Stimulated activated CD8-positive, alpha-beta memory T cell treated with anti-CD3 and anti-CD28 coated beads, Interleukin-7, amount 100 ng/mL, for 1 hour (primary cell): ENCODE measurements at places on chromosomes 5 and 9.
A peak's percentile ranks its signal among the peaks of the same experiment; 100 is the strongest.

DNA sequence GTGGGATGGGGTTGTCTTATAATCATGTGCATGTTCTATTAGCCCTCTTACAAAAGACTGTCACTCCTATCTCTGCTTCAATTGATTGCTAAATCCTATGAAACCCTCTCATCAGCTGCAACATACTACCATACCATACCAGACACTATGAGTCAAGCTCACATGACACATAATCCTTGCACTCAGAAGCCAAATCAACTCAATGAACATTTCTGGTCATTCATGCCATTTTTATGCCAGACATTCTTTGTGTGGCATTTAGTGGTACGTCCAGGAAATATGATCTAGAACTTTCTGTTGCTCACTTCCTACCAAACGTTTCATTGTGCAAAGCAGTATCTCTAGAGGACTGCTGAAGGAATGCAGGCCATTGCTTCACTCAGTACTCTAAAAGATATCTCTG is 159.2 kb upstream of the GNA14 start:
- no peak for DNase-seq

GRCh38 chr9:88777498-88778312 is 213.6 kb upstream of the S1PR3 start:
- no peak for DNase-seq

DNA sequence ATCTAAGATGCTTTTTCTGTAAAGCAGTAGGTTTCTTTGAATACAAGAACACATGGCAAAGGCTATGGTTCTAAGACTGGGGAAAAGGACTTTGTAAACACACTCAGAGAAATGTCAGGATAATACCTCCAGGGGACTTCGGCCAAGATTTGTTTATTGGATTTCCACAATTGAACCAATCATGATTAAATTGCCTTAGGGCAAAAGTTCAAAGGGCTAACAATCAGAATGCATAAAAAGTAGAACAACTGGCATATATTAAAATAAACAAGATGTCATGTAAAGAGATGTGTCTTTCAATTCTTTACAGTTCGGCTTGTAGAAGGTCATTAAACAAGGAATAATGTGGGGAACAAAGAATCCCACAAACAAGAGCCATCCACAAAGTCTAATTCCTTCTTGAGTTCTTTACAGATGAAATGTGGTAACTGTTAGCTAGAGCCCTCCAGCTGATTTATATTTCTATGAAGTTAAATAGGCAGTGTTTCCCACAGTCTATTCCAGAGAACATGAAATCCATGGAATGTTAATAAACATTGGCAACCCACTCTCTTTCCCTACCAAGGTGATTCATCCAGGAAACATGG is 565.5 kb downstream of the ZNF608 start:
- DNase-seq = no peak

- no peak for DNase-seq
Measured at GRCh38 chr5:17343675-17344074, 126.2 kb downstream of the BASP1 start.

DNA sequence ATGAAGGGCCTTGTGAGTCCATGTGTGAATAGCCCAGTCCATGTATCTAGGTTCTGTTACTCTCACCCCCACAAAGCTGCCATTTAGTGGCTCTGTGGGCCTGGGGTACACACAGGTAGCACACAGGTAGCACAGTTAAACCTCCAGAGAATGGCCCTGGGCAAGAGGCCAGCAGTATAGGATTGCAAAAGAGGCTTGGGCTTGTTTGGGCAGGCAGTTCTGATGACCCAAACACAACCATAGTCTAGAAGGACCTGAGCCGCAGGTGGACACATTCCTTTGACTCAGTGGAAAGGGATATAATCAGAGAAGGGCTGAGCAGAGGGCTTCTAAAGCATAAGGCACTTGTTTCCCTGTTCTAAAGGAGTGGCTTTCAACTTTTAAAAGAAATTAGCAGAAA is 326.8 kb upstream of the SGCD start:
- no peak for DNase-seq

DNA sequence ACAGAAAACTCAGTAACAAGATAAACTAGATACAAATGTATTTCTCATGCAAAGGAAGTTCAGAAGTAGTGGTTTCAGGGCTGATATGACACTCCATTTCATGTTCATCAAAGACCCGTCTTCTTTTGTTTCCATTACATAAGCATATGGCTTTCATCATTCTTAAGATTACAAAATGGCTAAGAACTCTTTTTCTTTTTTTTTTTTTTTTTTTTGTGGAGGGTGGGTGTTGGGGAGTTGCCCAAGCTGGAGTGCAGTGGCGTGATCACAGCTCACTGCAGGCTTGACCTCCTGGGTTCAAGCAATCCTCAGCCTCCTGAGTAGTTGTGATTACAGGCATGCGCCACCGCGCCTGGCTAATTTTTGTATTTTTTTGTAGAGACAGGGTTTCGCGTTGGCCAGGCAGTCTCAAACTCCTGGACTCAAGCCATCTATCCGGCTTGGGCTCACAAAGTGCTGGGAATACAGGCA is 22.0 kb upstream of the PTBP3 start:
- DNase-seq = no peak

DNA sequence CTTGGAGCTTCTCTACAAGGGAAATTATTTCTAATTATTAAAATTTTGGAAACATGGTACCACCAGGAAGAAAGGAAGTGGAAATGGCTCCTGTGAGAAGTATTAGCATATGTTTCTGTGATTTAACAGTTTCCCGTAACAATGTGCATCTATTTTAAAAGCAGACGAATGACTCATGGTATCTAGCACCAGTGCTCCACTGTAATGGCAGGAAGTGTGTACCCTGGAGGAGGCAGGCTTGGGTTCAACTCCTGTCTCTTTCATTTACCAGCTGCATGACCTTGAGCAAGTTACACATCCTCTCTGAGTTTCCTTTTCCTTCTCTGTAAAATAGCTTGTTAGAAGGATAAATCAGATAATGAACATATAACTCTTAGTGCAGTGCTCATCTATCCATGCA is 41.0 kb upstream of the ANGPTL2 start:
- DNase-seq = no peak

GRCh38 chr9:105911104-105911911 is 217.0 kb downstream of the TMEM38B start:
- DNase-seq = no peak

- DNase-seq = no peak
Measured at GRCh38 chr9:2173170-2173569, 158.0 kb downstream of the SMARCA2 start.

DNA sequence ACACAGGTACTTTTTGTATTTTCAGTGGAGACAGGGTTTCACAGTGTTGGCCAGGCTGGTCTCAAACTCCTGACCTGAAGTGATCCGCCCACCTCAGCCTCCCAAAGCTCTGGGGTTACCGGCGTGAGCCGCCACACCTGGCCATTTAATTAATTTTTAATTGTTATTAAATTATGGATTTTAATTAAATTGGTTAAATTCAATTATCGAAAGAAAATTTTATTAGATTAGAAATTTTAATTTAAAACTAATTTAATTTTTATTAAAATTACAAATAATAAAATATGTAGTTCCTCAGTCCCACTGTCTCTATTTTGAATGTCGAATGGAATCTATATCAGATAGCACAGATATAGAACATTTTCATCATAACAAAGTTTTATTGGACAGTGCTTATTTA is 416.5 kb downstream of the GABRG2 start:
- DNase-seq = no peak

DNA sequence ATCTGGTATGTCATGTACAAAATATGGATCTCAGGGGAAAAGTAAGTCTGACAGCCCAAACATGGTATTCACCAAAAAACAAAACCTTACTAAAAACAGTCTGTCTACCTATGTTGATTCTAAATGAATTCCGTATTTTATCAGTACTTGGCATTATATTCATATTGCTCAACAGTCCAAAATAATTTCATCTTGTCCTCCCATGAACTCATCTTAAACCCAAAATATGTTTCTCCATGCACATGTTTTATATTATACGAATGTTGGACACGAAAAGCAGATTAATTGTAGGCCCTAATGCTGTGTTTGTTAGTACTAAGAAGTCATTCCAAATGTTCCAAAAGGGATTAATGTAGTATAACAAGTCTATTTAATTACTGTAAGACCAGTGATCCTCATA is 20.1 kb downstream of the NFIB start:
- DNase-seq = no peak

DNA sequence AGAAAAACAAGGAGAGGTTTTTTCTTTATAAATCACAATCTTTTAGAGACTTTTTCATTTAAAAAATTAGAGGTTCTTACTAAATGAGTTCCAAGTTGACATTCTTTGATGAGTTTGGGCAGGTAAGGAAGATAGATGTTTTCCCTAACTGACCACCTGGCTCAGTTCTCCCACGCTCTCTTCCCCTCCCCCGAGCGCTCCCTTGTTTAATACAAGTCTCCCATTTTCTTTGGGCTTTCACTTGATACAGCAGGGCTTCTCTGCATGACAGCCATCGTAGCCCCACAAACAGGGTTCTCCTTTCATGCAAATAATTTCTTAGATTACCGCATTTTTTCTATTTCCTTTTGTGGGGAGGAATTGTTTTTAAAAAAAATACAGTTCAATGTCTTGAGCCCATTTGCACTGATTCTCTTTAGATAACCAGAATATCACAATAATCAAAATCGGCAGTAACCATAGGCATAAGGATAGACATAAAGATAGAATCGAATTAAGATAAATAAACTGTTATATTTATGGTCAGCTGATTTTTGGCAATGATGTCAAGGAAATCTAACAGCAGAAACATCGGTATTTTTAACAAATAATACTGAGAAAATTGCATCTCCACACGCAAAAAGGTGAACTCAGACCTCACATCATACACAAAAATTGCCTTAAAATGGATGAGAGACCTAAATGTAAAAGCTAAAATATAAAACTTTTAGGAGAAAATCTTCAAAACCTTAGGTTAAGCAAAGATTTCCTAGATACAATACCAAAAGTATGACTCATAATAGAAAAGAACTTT is 325.4 kb downstream of the PIK3R1 start:
- no peak for DNase-seq

DNA sequence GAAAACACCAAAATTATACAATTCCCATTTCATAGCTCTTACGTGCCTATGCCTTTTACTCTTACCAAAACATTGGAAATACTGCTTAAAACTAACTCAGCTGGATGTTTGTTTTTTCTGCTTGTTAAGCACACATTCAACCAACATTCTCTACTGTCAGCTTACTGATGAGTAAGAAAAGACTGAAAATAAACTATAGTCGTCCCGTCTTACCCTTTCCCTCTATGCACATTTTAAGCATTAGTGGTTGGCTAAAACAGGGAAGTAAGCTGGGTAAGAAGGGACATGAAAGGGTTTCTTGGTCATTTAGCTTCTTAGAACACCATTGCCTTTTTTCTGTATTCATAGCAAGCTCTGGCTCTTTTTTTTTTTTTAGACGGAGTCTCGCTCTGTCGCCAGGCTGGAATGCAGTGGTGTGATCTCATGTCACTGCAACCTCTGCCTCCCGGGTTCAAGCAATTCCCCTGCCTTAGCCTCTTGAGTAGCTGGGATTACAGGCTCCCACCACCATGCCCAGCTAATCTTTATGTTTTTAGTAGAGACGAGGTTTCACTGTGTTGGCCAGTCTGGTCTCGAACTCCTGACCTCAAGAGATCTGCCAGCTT is 232.1 kb upstream of the PCSK5 start:
- no peak for DNase-seq

DNA sequence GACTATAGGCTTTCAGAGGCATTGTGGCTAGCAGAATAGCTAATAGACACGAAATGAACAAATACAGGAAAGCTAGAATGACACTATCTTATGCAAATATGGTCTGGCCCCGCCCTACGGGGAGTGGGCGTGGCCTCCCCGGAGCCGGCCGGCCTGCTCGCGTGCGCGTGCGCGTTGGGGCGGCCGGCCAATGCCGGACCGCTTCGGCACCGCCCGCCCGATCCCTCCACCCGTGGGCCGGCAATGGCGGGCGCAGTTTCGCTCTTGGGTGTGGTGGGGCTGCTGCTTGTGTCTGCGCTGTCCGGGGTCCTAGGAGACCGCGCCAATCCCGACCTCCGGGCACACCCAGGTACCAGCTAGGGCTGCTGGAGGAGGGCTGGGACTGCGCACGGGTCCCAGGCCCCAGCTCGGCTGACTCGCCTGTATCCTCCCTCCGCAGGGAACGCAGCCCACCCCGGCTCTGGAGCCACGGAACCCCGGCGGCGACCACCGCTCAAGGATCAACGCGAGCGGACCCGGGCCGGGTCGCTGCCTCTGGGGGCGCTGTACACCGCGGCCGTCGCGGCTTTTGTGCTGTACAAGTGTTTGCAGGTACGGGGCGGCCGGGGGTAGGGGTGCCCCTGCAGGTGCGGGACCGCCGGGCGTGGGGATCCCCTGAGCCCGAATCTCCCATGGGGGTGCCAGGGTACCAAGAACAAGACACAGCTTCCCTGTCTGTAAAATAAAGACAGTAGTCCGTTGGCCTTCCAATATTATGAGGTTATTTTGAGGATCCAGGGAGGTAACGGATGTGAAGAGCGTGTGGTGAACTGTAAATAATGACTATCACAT is at the start of gene CCDC107:
Gene CCDC107, plus strand, starts transcription at position 156 of the 831 bp plus-strand sequence. Its CDS starts 88 bp downstream, at position 244.
- peak; percentile 67 for DNase-seq

- no peak for DNase-seq
Measured at GRCh38 chr5:128435861-128436260, 102.2 kb downstream of the FBN2 start.

GRCh38 chr5:10498350-10498749 is 56.7 kb downstream of the ROPN1L start:
- no peak for DNase-seq

GRCh38 chr5:39500551-39501175 is 75.9 kb upstream of the DAB2 start:
- no peak for DNase-seq

DNA sequence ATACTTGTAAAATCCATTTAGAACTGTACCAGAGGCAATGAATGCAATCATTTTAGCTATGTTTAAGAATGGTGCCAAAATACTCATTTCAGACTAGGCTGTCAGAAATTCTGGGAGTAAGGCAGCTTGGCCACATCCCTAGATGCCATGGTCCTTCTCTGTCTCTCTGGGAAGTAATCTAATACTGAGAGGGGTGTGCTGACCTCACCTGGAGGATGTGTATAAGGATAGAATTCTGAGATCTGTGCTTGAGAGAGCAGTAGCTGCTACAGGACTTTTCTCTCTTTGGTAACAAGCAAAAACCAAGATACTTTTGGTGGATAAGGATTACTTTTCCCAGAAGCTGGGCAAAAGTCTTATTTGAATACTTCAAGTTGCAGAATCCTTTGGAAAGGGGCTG is 68.1 kb upstream of the MRPS30 start:
- no peak for DNase-seq

DNA sequence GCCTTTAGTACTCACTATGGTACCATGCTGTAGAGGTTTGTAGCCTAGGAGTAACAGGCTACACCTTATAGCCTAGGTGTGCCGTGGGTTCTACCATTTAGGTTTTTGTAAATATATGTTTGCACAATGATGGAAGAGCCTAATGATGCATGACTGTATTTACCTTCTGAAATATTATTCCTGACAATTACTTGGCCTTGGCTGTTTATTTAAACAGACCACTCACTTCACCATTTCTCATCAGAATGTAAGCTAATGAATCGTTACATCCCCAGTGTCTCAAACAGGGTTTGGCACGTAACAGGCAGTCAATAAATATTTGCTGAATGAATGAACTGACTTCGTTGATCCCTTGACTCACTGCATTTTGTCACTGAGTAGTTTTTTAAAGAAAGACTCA is 93.1 kb downstream of the MED27 start:
- no peak for DNase-seq

DNA sequence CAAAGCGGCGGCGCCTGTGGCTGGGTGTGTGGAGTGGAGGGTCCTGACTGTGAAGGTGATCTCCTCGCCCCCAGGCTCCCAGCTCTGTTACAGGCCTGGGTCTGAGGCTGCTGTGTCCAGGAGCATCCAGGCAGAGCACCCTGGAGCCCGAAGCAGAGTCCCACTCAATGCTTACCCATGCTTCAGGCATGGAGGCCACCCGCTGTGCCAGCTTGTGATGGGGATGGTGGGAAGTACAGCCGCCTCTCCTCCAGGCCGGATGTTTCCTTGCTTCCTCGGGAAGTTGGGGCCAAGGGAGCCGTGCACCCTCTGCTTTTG is 255.9 kb upstream of the IRX1 start:
- DNase-seq = no peak
